ENCODE measurements at places on chromosomes 12 and 14.

GRCh38 chr12:120759591-120760348, 34.1 kb downstream of the ACADS start:
- DNase-seq: no peak

DNA sequence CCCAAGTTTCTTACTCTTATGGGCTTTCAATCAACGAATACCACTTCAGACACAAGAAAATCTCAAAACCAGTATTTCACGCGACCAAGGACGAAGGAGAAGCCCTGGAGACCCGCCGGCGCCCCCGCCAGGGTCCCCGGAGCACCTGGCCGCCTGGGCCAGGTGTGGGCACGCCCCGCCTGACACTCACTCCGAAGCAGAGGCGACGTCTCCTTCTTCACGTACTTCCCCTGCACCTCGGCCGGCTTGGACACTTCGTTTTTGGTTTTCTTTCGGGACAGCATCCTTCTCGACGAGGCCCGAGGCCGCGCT, 466 bp downstream of the SAV1 start:
- peak; percentile 26 for DNase-seq

GRCh38 chr12:108691998-108692808, 39.1 kb downstream of the CORO1C start:
- DNase-seq: peak; percentile 93

GRCh38 chr12:72869024-72869423, 596.9 kb downstream of the TRHDE start:
- no peak for DNase-seq

DNA sequence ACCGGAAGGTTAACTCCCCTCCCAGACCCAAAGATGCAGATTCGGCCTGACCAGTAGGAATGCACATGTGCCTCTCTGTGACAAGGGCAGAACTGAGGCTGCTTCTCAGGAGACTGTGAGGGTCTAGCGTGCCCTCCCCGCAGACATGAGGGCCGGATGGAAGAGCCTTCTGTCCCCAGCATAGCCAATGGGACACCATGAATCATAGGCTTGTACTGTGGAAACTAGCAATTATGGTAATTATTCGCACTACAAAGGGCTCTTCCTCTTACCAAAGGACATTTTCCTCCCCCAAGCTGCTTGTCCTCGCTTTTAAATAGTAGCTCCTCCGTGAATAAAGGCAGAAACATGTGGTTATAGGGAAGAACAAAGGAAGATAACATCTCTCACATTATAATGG, 6.2 kb downstream of the COA8 start:
- no peak for DNase-seq

- no peak for DNase-seq
Observed at GRCh38 chr12:11823043-11823442, 173.6 kb downstream of the ETV6 start.

DNA sequence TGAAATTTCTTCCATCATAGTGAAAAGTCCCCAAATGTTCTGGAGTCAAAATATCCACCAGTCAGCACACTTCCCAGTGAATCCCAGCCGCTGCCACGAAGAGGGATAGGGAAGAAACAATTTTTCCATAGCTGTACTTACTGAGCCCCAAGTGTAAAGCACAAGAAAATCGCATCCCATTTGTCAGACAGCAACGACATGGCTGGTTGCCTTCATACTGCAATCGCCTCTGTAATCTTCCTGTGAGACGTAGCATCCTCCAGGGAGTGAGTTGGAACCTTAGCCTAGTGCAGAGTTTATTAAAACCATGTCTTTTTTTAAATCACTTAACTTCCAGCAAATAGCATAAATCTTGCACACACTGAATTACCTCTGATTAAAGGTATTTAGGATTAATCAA, 56.8 kb downstream of the GNG2 start:
- DNase-seq: no peak

- DNase-seq: peak; percentile 65
Observed at GRCh38 chr12:65948320-65949008, 124.2 kb downstream of the HMGA2 start.

DNA sequence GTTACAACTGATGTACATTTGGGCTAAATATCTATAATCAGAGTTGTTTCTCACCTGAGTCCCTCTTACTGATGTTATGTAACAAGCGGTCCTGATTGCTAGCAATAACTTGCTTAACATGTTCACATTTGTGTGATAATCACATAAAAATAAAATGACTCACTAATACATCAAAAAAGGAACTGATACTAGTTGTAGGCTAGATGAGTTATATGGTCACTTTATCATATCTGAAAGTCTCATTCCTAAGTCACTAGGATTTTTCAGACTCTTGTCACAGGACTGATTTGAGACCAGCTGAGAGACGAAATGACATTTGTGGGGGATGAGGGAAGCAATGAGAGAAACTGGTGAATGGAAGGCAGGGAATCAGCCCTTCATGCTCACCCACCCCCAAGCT, 34.3 kb downstream of the NKX2-1 start:
- DNase-seq: no peak

GRCh38 chr12:25585662-25586061, 32.6 kb upstream of the LMNTD1 start:
- DNase-seq: no peak

- DNase-seq: no peak
Observed at GRCh38 chr12:15212930-15213329, 8.3 kb downstream of the RERG start.

- peak; percentile 37 for DNase-seq
Observed at GRCh38 chr12:2627835-2628191, 167.0 kb upstream of the FKBP4 start.

DNA sequence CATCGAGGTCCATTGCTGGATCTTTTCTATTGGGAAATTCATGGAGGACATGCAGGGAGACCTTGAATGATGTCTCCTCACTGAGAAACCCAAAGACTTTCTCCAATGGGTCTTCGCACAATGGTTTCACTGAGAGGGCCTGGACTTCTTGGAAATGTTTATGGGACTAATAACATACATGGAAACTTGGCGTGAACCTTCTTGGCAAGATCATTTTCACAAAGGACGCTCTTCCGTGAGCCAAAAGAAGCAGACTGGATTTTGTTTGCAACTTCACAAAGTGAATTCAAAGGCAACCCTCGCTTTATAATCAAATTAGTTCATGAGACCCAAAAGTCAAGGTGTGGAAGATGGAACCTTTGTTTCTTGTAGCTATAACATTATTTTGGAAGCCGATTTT, 154.4 kb downstream of the TMEM132C start:
- no peak for DNase-seq

DNA sequence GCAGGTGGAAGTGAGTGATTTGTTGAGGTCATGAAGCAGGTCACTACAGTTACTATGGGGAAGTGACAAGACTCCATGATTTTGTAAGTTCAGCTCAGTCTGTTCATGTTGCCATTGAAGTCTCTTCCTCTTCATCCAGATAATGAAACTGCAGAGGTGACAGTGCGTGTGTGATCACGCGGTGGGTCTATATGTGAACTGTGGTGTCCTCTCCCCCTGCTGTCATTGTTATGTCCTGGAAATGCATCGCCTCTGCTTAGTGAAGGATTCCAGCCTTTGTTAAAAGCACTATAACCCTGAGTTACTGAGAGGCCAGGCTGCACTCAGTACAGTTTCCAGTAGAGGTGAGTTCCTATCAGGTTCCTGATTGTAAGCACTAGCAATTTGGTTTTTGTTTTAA, 216.2 kb upstream of the RMST start:
- no peak for DNase-seq

DNA sequence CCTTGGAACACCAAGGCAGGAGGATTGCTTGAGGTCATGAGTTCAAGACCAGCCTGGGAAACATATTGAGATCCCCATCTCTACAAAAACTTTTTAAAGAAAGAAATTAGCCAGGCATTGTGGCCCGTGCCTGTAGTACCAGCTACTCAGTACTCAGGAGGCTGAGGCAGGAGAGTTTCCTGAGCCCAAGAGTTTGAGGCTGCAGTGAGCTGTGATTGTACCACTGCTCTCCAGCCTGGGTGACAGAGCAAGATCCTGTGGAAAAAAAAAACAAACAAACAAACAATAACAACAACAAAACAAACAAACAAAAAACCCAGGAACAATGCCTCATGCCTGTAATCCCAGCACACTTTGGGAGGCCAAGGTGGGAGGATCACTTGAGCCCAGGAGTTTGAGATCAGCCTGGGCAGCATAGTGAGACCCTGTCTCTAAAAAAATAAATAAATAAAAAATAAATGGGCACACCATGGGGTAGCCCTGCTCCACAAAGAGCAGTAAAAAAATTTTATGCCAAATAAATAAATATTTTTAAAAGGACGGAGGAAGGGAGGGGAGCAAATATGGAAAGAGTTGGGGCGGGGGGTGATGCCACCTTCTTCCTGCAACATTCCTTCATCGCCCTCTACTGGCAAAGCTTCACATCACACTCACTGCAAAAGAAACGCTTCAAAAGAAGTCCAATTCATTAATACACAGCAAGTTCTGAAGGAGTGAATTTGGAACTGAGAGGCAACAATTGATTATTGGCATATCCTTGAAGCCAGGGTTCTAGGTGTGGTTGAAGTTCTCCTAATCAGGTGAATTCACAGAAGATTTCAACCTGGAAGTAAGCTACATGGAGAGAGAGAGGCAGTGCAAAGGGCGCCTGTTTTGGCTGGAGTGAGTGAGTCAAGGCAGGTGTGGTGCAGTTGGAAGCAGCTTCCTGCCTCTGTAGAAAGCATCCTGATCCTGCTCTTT, 8.8 kb upstream of the GNPTAB start:
- peak; percentile 86 for DNase-seq

DNA sequence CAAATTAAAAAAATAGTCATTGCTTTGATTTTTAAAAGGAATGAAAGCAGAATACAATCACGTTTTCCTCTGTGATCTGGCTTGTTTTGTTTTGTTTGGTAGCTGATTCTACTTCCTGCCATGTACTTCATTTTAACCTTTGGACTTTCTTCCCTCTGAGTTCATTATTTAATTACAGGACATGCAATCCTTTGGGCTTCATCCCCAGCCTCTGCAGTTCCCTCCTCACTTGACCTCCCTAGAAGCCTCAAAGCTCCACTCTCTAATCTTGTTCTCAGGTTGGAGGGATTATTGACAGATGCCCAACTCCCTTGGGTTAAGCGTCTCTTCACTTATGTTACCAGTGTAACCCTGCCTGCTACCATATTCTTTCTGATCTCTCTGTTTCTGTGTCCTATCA, 967.9 kb upstream of the SEL1L start:
- no peak for DNase-seq

DNA sequence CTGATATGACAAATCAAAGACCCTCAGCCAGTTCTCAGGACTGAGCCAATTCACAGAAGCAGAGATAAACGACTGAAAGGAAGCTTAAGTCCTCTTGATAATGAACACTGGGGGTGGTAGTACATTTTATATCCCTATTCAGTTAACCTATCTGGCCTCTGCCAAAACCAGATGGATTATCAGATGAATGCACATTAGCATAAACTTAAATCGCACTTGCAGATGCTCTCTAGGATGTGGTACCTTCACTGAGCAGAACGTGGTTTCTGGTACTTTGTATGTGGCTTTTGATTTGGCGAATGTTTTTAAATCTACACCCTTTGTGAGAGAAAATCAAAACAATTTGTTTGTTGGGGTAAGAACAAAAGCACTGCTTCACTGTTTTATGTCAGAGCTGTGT, 21.1 kb upstream of the TAS2R14 start:
- peak; percentile 65 for DNase-seq

GRCh38 chr12:15592934-15593333, 196.3 kb downstream of the EPS8 start:
- no peak for DNase-seq

DNA sequence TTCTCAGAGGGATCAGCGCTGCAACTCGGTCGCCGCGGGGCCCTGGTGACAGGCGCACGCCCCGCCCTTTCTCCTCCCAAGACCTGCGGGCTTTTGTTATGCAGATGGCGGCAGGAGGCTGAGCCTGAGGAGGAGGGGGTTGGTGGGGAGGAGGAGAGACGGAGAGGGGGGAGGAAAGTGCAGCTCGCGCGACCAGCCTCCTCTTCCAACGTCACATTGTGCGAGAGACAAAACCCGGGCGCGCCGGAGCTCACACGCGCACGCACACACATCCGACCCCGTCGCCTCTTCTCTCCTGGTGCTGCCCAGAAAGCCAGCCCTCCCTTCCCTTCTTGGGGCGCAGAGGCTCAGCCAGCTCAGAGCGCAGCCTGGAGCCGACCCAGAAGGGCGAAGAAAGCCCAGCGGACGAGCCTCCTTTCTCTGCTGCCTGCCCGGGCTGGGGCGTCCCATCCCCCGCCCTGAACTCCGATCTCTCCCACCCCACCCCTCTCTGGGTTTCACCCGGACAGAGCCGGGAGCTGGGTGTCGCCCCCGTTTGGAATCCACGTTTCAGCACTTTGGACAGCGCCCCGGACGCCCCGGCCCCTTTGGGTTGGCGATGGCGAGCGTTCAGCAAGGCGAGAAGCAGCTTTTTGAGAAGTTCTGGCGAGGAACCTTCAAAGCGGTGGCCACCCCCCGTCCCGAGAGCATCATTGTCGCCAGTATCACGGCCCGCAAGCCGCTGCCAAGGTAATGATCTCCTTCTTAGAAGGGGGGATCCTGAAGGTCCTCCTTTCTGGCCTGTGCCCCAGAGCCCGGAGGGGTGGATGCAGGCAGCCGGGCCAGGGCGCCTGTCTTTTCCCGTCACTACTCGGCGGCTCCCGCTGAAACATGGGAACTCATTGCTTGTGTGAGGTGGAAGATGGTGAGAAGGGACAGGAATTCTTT, at the start of gene SRRM4:
SRRM4 (plus strand) TSS at position 257 of the 927 bp plus-strand sequence; CDS start at position 599, 342 bp downstream.
- peak; percentile 47 for DNase-seq

DNA sequence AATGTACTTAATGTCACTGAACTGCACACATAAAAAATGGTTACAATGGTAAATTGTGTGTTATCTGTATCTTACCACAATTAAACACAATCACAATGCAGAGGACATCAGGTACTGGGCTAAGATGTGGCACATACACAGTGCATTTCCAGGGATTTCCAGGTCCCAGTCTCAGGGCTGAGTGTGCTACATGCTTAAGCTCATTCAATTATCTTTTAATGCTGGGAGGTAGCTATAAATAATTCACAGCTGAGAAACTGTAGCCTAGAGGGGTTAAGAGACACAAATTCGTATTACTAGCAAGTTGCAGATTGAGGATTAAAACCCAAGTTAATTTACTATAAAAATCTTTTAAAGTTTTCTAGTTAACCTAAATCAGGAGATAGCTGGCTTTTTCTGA, 67.1 kb downstream of the CRACR2A start:
- DNase-seq: peak; percentile 21

DNA sequence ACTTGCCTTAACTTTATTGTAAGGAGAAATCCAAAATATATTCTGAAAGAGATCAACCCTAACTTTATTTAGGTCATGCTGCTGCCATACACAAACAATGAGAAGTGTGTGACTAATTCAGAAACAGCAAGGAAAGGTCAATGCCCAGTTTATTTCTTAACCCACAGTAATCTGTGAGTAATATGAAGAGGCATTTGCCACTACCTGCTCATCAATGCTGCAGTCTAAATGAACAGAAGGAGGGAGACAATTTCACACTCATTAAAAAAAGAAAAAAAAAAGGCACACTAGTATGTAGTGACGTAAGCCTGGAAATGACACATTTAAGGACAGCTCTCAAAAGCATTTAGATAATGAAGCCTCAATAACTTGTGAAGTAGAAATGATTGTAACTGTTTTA, 90.5 kb upstream of the FOXN3 start:
- DNase-seq: no peak

- peak; percentile 76 for DNase-seq
Observed at GRCh38 chr12:128069359-128069997, 197.5 kb upstream of the TMEM132C start.

- peak; percentile 43 for DNase-seq
Observed at GRCh38 chr12:8156845-8157244, at the start of gene ZNF705A. Gene ZNF705A, plus strand, starts transcription at chr12:8157015. Its CDS starts 15,611 bp downstream, at chr12:8172626.

GRCh38 chr12:26642361-26642760, 190.6 kb downstream of the ITPR2 start:
- no peak for DNase-seq
